NCI-H774 (cell line): ENCODE measurements at places on chromosomes 5 and 9.

DNA sequence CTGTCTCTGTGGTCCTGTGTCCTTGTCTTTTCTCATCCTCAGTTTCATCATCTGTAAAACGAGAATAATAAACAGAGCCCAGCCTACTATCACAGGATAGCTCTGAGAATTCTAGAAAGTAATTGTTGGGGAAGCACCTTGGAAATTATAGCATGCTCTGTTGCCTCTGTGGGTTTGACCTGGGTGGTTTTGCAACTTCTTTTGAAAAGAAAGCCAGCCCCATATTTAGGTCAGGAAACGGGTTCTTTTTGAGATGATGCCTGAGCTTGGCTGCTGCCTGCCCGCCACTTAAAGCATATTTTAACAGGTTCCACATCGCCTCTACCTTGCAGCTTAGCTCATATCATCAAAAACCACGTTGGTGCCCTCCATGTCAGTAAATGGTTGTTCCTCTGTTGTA is 111.1 kb downstream of the TLR4 start:
- no peak for DNase-seq

DNA sequence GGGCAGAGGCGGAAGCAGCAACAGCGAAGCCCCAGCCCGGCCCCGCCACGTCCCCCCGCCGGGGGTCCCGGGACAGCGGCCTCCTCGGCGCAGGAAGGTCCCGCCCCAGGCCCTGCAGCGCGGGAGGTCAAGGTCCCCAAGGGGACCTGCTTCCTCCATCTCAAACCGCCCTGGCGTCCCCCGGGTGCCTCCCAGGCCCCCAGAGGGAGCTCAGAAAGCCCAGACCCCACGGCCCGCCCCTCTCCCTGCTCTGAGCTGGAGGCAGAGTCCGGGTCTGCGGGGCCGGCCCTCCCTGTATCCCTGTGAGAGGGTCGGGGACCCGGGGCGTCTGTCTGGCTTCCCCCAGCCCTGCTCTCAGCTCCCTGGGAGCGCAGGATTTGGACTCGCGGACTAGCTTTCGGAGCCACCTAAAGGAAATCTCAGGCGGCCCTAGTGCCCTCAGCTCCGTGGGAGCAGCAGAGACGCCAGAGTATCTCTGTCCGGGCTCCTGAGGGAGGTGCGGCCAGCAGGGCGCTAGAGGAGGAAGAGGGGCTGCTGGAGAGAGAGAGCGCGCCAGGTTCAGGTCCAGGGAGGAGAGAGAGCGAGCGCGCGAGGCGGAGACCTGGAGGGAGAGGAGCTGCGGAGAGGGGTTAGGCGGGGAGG is 30.7 kb downstream of the EXOC3 start:
- peak; percentile 17 for DNase-seq

DNA sequence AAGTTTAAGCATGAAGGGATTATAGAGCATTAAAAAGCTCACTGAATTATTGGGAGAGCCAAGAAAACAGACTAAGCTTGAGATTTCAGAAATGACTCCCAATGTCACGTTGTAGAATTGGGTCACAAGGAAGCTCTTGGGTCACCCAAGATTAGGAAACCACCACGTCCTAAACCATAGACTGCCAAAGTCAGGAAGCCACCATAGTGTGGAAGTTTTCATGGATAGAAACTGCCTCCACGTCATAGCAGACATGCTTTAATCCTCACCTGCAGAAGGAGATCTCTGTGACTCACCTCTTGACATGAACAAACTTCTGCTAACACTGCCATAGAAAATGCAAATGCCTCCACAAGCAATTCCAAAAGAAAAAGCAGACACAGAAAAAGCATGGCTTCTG is 106.3 kb downstream of the SLC1A3 start:
- DNase-seq, result no peak

DNA sequence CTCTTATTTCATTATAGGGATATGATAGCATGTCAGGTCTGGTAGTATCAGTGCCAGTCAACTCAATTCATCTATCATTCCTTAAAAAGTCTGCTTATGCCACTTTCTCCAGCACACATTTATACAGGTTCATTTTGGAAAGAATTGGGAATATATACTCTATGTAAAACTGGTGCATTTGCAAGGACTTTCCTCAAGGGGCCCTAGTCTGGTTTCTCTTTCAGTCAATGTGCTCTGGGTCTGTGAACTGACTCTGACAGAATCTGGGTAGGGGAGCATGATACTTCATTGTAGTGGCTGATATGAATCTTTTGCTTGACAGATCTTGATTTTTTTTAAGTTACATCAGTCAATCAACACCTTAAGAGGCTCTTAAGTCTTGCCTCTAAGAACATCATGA is 313.9 kb downstream of the HTR1A start:
- no peak for DNase-seq

DNA sequence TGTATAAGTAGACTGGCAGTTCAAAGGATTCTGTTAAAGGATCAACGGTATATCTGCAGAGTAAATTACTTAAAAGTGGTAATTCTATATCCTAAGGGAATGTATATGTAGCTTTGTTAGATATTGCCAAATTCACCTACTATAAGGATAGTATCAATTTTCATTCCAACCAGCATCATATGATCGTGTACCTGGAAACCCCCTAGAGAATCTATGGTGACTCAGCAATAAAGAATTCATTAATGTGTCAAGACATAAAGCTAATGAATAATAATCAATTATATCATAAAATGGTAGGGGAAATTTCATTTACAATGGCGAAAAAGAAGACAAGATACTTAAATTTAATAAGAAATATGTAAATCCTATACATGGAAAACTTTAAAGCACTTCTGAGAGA is 234.1 kb upstream of the ACTBL2 start:
- no peak for DNase-seq

DNA sequence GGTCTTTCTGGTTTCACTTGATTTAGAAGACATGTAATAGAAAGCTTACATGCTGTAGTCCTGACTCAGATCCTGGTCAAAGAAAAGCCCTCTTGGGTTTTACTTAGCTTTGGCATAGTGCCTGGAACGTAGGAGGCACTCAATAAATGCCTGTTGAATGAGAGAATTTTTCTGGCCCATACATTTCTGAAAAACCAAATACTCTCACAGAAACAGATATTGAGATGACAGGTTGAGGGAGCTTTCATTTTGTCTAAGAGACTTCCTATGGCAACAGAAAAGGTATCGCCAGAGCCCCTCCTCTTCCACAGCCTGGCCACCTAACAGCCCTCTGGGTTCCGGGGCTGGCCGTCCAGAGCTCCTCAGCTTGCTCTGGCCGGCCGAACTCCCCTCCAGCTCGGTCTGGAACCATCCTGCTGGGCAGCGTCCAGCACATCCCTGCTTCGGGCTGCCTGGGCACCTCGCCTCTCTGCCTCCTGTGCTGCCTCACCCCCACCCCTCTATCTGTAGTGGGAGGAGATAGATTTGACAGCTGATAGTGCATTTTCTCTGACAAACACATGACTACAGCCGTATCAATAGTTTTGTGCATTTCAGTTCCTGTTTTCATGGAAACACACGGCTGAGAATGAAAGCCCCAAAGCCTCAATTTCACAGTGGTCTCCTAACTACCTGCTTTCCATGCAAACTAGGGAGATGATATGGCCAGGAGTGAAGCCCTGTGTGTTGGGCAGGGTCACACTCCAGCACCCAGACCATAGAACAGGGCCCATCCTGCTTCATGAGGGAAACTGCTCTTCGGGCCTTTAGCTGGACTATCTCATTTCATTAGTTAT is 1.1 kb downstream of the IL4 start:
- no peak for DNase-seq

DNA sequence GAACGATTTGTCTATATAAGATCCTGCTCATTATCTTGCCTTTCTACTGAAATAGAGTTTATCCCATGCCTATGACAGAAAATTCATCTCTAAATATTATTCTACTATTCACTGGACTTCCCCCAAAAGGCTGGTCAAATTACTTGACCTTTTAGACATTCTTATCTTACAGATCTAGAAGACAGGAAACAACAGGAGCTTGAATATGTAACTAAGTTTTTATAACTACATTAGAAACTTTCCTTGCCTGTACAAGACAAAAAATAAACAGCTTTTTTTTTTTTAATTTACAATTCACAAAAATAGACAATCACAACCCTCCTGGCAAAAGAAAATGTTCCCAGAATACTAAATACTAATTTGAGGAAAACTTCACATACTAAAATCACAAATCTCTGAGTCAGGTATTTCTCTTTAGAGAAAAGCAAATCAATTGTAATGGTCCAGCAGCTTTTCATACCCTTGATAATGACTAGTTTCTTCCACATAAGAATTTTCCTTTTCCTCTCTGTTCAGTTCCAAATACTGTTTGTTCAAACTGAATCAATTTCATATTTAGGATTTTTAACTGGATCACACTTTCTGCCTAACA is 68.6 kb downstream of the MLLT3 start:
- DNase-seq, result no peak

DNA sequence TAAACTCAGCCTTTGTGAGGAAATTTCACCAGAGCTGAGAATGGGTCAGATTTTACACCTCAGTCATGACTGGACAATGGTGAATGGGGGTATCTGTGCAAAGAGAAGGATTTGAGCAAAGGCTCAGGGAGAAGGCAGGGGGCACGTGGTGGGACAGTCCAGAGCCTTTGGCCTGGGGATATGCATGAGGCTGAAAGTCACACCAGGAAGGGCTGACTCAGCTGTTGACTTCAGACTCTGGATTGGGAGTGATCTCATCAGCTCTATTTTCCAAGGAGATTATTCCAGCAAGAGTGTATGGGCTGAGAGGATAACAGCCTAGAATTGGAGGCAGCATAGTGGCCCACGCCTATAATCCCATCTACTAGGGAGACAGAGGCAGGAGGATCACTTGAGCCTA is 53.6 kb downstream of the SAXO1 start:
- no peak for DNase-seq

- peak; percentile 38 for DNase-seq
Observed at GRCh38 chr9:105414947-105415661, 32.7 kb upstream of the FSD1L start.

GRCh38 chr5:172586125-172587060 is 54.7 kb upstream of the NEURL1B start:
- no peak for DNase-seq

DNA sequence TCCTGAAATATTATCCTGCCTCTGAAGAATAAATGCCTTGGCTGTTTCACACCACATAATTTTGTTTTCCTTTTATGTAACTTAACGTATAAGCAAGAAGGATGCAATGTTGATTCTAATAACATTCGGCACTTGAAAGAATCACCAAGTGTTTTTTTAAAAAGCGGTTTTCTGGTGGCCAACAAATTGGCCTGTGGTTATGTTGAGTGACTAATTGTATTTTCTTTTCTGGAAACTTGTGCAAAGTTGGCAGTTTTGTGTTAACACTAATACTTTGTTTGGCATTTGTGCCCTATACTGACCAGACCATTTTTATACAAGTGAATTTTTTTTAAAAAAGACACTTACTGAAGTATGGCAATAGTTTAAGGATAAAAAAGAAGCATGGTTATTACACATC is 452.7 kb downstream of the BNC2 start:
- no peak for DNase-seq

DNA sequence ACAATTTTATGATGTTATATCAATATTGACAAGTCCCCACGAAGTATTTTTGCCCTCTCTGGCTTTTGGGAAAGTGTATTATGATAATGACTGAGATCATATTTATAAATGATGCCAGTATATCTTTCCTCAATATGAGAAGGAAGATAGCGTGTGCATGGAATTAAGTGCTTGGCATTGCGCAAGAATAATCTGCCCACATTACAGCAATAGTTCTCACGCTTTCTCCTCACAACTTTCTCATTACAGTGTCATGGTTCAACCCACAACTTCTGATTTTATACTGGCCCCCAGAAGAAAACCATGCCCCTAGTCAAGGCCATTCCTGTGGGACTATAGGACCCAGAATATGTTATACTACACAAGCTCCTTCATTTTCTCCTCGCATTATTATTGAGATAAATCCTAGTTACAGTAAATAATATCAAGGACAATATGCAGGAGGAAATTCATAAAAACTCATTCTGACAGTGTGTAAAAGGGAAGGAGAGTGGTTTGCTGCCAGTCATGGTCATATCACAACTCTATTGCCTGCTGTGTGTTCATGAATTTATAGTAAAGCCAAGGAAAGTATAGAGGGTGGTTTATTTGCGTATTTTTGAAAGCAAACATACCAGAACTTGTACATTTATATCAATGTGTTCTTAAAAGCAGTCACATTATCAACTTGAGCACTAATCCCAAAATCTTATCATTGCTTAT is 114.1 kb downstream of the PIK3R1 start:
- no peak for DNase-seq

GRCh38 chr5:29122306-29122705 is 2071.2 kb upstream of the CDH6 start:
- no peak for DNase-seq

GRCh38 chr5:28164568-28164967 is 1126.2 kb upstream of the CDH9 start:
- no peak for DNase-seq

- no peak for DNase-seq
Observed at GRCh38 chr5:137727623-137728022, 8.3 kb downstream of the KLHL3 start.
